ENCODE measurements at places on chromosomes 1 and 21. TPM values are rescaled to one million over a fixed set of nuclear protein-coding genes. Genes with fewer than 3 reads are reported as not detected.

DNA sequence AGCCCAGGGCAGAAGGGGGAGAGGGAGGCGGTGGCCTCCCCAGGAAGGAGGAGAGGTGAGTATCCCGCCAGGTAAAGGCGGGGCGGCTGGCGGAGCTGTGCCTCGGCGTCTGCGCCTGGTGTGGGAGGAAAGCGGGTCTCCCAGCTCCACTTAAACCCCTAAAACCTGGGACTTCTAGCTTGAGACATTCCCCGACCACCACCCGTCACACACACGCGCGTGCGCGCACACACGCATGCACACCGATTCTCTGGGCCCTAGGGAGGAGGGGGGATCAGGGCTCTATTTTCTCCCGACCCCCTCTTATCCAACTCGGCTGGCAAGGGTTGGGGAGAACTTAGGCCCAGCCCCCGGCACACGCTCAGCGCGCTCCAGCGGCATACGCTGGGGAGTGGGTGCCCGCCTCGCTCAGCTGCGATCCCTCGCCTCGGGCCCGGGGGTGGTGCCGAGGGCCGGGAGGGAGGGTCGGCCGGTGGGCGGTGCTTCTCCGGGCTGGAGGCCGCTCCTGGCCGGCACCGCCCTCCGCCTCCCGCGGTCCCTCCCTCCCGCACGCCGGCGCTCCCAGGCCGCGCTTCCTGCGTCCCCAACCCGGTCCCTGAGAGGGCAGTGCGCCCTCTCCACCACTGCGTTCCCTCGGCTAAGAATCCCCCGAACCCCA lies at the start of gene TMEM51:
TMEM51 (plus strand) TSS at position 564 of the 658 bp plus-strand sequence. CDS start 61,341 bp downstream, outside the sequence.
- peak; percentile 91 for DNase-seq

- no peak for DNase-seq
Observed at GRCh38 chr1:203045821-203046594, 19.7 kb downstream of the PPFIA4 start.

GRCh38 chr1:157277913-157278312 lies 139.7 kb upstream of the ETV3 start:
- no peak for DNase-seq

GRCh38 chr1:234981758-234982157 lies 146.9 kb downstream of the TOMM20 start:
- no peak for DNase-seq

GRCh38 chr1:221841251-221841982 lies 99.5 kb upstream of the DUSP10 start:
- DNase-seq, result no peak

- no peak for DNase-seq
Observed at GRCh38 chr1:68229650-68230483, 2.5 kb downstream of the WLS start.

BRINP2 gene
- polyA plus RNA-seq, result 0.12 TPM

ZBED6 gene
- polyA plus RNA-seq, result 18.6 TPM

RHEX gene
- polyA plus RNA-seq, result 0.45 TPM

Measured in large intestine (tissue), 12 donors.